GM23338 (cell line): ENCODE measurements at places on chromosomes 2 and 18. TPM values are rescaled to one million over a fixed set of nuclear protein-coding genes. Genes with fewer than 3 reads are reported as not detected.

THSD7B gene
- 2.1 and 3.8 TPM in 2 replicates for total RNA-seq

ZNF521 gene
- total RNA-seq, result 9.2 and 10.4 TPM in 2 replicates

GRCh38 chr2:16044946-16045456, 104.7 kb downstream of the MYCN start:
- DNase-seq, result no peak

GRCh38 chr18:39062426-39062825, 1496.8 kb upstream of the CELF4 start:
- DNase-seq, result no peak

SNORC gene
- total RNA-seq, result 0.62 and 0.80 TPM in 2 replicates

DNA sequence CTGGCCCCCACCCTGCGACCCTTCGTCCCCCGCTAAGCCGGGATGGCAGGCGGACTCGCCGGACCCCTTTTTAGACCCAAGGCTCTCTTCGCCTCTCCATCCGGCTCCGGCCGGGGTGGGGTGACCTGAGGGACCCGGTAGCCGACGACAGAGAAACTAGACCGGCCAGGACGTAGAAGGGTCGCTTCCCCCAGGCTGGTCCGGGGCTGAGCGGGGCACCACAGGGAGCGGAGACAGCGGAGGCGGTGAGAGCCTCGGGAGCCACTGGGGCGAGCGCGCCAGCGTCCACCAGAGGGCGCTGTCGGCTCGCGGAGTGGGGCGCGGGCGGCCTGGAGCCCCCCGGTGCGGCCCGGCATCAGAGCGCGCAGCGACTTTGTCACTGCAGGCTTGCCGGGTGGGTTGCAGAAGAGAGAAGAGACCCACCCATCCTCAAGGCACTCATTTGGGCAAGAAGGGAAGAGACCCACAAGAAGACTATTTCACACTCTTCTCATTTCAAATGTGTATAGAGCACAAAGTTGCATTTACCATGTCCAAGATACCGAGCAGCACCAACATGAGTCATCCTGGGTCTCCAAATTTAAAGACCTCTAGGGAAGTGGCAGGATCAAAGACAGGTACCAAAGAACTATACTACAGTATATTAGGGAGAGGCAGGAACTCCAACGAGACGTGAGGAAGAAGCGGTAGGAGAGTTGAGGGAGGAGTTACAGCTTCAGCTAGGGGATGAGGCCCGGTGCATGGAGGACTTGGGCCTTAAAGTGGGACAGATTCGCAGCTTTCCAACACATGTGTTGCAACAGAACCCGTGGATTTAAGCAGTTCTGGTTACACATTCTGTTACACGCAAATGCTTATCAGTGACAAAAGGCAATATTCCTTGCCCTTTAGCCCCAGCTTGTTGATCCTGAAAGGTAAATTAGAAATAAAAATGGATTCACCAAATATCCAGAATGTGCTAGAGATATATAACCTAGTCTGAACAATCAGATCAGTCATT, 7.6 kb upstream of the PRKCE start:
- peak; percentile 80 for DNase-seq

- DNase-seq, result peak; percentile 89
Observed at GRCh38 chr2:111164078-111164477, 43.4 kb downstream of the BCL2L11 start.

MC2R gene
- total RNA-seq, result not detected in 2 replicates

FAHD2B gene
- 28.6 and 32.4 TPM in 2 replicates for total RNA-seq

- DNase-seq, result no peak
Observed at GRCh38 chr2:85661139-85661858, 6.7 kb downstream of the SFTPB start.

FAM110C gene
- total RNA-seq, result 20.9 and 24.8 TPM in 2 replicates

DNA sequence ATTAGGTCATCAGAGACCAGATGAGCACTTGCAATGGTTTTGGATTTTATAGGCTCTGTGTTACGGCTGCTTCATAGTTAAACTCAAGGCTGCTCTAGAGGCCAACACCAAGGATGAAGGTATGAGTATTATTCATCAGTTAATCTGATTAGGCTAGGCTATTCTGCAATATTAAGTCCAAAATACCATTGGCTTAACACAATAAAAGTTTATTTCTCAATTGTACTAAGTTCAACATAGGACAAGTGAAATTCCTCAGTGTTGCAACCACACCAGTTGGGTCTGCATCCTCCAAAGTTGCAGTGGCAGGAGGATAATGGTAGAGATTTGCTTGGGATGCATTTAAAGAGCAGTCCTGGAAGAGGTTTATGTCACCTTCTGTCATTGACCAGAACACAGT, 538.3 kb upstream of the CDH2 start:
- no peak for DNase-seq

- DNase-seq, result no peak
Observed at GRCh38 chr2:149002378-149002890, 36.1 kb upstream of the LYPD6B start.
